ENCODE measurements at places on chromosomes 4 and X.

DNA sequence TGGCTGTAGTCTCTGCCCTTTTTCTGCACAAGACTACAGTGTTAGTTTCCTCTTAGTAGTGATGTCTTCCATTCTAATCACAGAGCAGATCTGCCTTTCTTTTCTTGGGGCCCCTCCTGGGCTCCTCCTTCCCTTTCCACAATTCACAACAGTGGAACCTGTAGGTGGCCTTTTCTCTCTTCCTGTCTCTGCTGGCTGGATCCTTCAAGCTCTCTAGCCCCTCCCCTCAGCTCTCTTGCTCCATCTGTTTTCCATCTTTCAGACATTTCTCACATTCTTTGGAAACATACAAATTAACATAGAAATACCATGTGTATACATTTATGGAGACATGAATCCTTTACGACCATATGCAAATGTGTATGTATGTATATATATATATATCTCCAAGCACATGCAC is 304 bp upstream of the SPIN2A start:
- DNase-seq: no peak

DNA sequence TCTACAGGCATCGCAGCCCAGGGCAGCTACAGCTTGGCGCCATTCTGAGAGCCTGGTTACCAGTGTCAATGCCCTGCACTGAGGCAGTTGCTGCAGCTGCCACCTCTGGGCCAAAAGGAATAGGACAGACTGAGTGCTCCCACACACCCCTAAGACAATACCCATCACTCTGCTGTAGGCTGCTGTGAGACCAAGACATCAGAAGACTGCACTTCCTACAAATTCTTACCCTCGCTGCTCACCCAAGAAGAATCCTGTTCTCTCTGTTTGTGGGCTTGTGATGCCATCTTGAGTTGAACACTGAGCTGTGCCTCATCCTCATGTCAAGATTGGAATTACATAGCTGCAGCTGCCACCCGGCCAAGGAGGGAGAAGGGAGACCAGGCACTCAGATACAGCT is 1847.0 kb upstream of the PCDH10 start:
- no peak for DNase-seq

GRCh38 chr4:84235126-84235944 is 263.8 kb downstream of the NKX6-1 start:
- no peak for DNase-seq

DNA sequence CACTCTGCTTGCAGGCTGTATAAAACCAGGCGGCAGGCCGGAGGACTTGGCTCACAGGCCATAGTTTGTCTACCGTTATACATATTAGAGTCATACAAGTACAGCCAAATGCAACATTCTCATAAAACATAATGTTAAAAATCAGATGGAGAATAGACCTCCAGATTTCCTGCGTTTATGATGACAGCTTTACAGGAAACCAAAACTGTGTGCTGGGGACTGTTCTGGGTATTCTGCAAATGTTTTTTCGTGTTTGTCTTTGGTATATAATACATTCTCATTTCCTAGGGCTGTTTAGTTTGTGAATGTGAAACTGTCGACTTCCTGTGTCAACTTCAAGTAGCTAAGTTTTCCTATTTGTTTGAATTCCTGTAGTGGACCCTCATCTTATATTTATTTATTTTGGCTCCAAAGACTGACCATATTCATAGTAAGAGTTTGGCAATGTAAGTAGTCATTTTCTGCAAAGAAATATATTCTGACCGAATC is 79.5 kb upstream of the FAM9C start:
- no peak for DNase-seq

DNA sequence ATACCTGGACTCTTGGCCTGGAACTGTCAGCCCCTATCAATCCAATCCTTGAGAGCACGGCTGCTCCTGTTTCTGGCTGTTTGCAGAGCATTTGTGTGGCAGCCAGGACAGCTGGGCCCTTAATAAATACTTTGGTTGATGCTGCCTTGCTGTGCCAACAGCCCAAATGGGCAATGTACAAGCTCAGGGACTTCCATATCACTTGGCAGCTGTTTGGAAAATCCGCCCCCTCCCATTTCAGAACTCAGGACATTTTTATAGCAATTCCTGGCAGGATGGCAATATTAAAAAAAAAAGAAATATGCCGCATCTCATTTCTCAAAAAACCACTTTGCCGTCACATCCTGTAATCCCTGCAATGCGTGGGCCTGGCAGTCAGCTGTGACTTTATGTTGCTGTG is 218.9 kb downstream of the HS3ST1 start:
- DNase-seq: no peak

GRCh38 chr4:100165809-100166208 is 24.5 kb downstream of the DDIT4L start:
- no peak for DNase-seq

GRCh38 chr4:148261848-148262247 is 180.4 kb downstream of the NR3C2 start:
- DNase-seq: no peak
